ENCODE measurements at places on chromosomes 7 and 10. TPM values are rescaled to one million over a fixed set of nuclear protein-coding genes. Genes with fewer than 3 reads are reported as not detected.

- no peak for DNase-seq
These were observed 204.0 kb downstream of the BAMBI start for GRCh38 chr10:28881171-28881882.

- no peak for DNase-seq
These were observed 335.2 kb upstream of the PRKCQ start for GRCh38 chr10:6915307-6915706.

GRCh38 chr7:74039337-74039736 lies 11.4 kb downstream of the ELN start:
- no peak for DNase-seq

DNA sequence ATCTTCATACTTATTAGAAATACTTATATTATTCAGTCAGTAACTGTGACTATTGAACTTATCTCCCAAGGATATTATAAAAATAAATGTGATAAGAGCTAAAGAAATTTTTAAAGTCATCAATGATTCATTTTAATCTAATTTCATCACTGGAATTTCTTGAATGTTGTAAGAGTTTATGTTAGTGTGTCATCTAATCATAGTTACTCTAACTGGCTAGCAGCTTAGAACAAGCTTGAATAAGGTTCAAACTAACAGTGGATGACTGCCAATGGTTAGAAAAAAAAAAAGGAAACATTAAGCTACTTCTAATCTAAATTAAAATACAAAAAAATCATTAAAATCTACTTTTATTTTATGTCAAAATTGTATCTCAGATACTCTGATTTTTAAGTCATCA lies 1066.3 kb downstream of the CNTNAP2 start:
- DNase-seq: no peak

DNA sequence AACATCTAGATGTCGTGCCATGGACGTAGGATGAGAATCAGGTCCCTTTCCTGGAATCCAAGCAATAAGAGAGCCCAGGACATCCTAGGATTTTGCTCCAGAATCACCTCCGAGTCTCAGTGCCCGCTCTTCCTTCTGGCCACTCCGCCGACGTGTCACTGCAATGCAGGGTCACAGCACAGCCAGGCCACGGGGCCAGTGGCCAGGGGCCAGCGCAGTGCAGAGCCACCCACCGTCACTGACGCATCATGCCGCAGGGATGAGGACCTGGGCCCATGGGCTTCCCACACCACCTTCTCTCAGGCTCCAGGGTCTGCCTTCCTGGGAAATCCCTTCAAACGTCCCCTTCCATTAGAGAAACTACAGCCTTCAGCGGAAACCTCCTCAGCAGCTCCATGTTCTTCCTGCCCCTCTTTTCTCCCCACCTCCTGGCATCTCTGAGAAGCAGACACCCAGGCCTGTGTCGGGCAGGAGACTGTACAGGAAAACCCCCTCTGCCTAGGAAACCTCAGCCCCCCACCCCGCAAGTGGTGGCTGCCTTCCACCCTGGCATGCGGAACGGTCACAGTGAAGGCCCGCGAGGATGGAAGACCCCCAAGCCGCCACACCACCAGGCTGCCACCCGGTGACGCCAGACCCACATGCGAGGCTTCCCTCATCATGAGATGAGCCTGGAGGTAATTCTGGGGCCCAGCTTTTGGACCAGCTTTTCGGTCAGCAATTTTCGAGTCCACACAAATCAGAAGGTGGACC lies 32.1 kb downstream of the STK32C start:
- no peak for DNase-seq

NCF1 gene
- total RNA-seq: not detected

FGF8 gene
- total RNA-seq: not detected

CFAP46 gene
- total RNA-seq: 0.16 TPM

CYP2C19 gene
- total RNA-seq: 0.32 TPM

All from breast epithelium (tissue), 4 donors.